Substantia nigra (tissue), 51 donors: ENCODE measurements at places on chromosomes 3 and 15.

GRCh38 chr3:87145553-87145952 lies 81.6 kb upstream of the CHMP2B start:
- peak; percentile 2 for DNase-seq

DNA sequence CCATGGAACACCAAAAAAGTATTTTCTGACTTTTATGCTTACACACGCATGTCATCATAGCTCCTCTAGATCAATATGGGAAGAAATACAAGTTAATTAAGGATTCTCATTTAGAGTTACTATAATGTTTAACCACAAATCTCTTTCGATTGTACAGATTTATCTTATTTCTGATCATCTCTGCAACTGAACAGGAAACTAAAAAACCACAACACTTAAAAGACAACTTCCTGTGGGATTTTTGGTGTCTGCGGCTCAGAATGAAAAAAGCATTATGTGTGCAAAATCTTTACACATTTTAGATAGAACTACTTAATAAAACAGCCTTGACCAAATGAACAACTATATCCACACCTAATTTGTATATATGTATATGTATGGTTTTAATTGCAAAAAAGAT lies 3.0 kb upstream of the TJP1 start:
- no peak for DNase-seq

DNA sequence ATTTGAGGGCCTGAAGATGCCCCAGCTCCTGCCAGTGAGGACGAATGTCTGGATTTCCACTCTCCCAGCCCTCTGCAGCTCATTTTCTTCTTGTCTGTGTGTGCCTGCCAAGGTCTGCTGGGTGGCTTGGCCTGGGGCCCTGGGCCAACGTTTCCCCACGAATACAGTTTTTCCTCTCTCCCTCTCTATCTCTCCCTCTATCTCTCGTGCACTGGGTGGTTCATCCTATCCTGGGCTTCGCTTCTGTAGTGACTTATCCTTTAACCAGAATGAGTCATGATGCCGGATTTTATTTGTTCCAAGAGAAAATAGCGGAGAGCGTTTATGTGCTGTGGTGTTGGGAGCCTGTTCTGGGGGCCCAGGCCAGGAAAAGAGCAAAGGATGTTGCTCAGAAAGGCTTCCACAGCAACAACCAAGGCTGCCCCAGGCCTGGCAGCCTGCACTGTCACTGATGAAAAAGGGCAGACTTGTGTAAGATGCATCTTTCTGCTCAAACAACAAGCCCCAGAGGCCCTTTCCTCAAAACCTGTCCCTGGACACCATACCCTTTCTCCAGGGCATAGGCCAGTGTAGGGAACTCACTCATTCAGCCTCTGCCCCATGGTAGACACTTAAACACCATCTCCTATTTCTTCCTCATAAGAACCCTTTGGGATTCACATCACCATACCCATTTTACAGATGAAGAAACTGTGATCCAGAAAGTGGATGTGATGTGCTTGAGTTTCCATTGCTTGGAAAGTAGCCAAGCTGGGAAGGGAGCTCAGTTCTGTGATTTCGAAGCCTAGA lies 47.3 kb downstream of the ITGA11 start:
- no peak for DNase-seq

GRCh38 chr15:35519541-35520149 lies 26.3 kb downstream of the DPH6 start:
- no peak for DNase-seq

DNA sequence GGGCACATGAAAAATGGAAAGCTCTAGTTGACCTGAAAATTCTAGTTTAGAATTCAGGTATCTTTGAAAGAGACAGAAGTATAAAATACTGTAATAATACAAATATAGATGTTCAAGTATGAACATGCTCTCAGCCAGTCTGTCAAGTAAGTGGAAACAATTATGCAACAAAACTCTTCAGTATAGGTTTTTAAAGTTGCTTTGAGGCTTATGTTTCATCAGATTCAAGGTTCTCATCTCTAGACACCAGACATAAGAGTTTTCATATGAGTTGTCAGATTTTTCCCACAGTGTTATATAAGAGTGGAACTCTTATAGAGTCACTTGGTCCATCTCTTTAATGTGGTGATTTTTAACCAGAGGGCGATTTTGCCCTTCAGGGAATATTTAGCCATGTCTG lies 22.0 kb downstream of the CMSS1 start:
- no peak for DNase-seq

DNA sequence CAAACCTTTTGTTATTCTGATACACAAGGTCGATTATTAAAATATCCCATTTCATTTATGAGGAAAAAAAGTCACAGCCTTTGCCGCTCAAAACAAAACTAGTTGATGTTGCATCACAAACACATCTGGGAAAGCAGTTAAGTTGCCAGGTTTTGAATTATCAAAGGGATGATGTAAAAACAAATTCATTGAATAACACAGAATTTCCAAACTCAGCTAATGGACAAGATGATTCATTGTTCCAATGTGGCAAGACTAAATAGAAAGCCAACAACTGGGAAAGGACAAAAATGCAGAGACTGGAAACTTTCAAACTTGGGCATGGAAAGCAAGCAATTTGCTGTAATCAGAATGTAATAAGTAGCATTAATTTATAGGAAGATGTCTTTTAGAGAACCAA lies 610.0 kb upstream of the ZNF385D start:
- no peak for DNase-seq

DNA sequence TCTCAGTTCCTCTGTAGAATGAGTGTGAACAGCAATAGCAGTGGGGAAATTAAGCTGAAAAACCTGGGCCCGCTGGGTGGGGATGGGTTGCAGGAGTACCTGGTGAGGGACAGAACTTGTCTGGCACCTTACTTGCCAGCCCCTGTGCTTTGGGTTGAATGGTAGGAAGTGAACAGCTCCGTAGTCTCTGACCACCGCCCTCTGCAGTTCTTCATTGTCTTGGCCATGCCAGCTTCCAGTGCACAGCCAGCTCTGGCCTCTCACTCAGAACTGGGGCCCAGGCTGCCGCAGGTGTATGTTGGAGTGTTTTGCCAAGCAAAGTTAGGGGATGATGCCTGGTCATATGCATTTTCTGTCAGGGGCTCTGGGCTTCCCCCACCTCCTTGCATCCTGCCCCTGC lies 14.0 kb upstream of the CHST14 start:
- DNase-seq = no peak

DNA sequence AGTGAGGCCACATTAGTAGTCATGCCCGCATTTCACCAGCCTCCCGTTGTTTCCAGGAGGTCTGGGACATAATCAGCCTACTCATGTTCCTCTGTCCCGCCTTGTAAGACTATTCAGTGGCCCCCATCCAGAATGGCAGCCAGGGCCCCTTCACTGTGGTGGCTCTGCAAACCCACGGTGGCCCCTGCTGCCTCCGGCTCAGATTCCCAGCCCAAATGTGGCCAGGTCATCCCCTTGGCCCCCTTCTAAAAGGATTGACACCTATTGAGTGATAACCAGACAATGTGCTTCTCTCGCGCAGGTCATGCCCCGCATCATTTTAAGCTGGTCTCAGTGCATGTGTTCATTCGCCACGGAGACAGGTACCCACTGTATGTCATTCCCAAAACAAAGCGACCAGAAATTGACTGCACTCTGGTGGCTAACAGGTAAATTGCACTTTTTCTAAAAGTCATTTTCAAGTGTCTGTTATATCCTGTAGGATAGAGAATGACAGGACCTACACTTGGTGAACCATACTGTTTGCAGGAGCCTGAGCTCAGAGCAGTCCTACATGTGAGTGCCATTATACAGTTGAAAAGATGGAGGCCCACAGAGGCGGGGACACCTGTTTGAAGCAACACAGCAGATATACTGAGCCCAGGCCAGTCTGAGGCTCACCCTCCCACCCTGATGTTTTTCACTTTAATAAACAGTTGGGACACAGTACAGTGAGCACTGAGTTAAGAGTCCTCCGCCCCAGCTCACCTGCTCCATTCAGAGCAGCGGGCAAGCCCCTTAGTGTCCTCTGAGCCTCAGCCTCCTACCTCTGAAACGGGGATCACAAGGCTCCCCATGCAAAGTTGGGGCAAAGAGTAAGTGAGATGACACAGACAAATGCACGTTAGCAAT lies 47.7 kb downstream of the PXYLP1 start:
- DNase-seq = no peak

- no peak for DNase-seq
These were observed 820 bp upstream of the HMCES start for GRCh38 chr3:129277829-129278271.

- DNase-seq = peak; percentile 67
These were observed at the start of gene PLCD1 for GRCh38 chr3:38029400-38030125. Gene PLCD1 (minus strand): TSS chr3:38029642. CDS start chr3:38029539, 103 bp downstream.

- no peak for DNase-seq
These were observed 54.0 kb upstream of the ABHD2 start for GRCh38 chr15:89034305-89034704.

GRCh38 chr3:146969356-146969755 lies 364.2 kb upstream of the PLSCR5 start:
- no peak for DNase-seq

GRCh38 chr3:188516515-188516914 lies 362.6 kb downstream of the LPP start:
- DNase-seq = no peak

- no peak for DNase-seq
These were observed 179.8 kb downstream of the THSD4 start for GRCh38 chr15:71294911-71295602.

- DNase-seq = no peak
These were observed 42.0 kb upstream of the CHRM5 start for GRCh38 chr15:33926260-33926659.

GRCh38 chr3:32978331-32978730 lies 26.9 kb downstream of the CCR4 start:
- no peak for DNase-seq

GRCh38 chr3:148131990-148132638 lies 565.6 kb upstream of the AGTR1 start:
- DNase-seq = no peak

GRCh38 chr3:111812701-111813100 lies 46.4 kb upstream of the PHLDB2 start:
- DNase-seq = no peak

DNA sequence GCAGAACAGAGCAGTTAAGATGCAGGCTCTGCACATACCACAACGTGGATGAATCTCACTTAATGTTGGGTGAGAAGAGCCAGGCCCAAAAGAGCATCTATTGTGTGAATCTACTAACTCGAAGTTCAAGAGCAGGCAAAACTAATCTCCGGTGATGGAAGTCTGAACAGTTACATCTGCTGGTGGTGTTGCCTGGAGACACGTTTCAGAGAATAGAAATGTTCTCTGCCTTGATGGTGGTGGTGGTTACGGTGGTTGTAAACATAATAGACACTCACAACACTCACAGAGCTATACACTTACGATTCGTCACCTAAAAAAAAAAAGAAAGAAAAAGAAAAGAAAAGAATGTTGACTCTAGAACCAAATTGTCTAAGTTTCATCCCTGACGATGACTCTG lies 86.8 kb downstream of the LIPC start:
- no peak for DNase-seq

DNA sequence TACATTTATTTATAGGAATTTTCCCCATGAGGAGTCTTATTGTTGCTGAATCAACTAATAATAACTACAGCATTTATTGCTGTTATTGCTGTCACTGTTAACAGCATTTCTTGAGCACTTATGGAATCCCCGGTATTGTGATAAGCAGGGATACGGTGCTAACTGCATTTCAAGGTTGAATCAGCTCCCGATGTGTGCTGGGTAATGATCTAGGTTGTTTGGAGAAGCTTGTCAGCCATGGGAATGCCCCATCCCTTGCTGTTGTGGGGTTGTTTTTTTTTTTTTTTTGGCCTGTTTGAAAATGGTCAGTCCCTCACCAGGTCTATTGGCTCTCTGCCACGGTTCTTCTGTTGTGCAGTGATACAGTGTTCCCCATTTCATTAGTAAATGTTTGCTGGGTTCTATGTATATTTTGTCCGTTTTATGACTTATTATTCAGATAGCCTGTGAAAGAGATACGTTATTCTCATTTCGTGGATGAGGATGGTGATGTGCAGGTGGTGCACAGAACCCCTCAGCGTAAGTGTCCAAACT lies 48.5 kb downstream of the MED12L start:
- DNase-seq = no peak

- no peak for DNase-seq
These were observed 453.6 kb upstream of the THBS1 start for GRCh38 chr15:39127151-39127790.

- DNase-seq = no peak
These were observed 307.1 kb upstream of the DPH6 start for GRCh38 chr15:35852818-35853624.

GRCh38 chr3:115961380-115961779 lies 338.1 kb downstream of the GAP43 start:
- no peak for DNase-seq

- DNase-seq = no peak
These were observed 5.3 kb downstream of the DVL3 start for GRCh38 chr3:184160456-184160855.

DNA sequence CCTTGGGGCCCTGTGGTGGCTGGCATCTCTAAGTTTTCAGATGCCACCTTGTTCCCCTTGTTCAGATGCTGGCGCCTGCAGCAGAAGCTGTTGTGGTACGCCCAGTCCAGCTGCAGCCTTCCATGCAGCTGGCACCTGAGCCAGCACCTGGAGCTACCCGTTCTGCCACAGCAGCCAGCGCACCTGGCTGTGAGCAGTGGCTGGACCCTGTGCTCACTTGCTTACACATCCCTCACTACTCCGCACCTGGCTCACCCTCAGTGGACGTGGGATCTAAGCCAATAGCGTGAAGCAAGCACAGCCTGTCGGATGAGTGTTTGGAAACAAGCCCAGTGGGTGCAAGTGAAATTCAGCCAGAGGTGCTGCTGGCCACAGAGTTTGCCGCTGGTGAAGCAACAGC lies 607.5 kb upstream of the BCHE start:
- DNase-seq = no peak

GRCh38 chr15:63292771-63293170 lies 15.4 kb downstream of the APH1B start:
- DNase-seq = no peak

DNA sequence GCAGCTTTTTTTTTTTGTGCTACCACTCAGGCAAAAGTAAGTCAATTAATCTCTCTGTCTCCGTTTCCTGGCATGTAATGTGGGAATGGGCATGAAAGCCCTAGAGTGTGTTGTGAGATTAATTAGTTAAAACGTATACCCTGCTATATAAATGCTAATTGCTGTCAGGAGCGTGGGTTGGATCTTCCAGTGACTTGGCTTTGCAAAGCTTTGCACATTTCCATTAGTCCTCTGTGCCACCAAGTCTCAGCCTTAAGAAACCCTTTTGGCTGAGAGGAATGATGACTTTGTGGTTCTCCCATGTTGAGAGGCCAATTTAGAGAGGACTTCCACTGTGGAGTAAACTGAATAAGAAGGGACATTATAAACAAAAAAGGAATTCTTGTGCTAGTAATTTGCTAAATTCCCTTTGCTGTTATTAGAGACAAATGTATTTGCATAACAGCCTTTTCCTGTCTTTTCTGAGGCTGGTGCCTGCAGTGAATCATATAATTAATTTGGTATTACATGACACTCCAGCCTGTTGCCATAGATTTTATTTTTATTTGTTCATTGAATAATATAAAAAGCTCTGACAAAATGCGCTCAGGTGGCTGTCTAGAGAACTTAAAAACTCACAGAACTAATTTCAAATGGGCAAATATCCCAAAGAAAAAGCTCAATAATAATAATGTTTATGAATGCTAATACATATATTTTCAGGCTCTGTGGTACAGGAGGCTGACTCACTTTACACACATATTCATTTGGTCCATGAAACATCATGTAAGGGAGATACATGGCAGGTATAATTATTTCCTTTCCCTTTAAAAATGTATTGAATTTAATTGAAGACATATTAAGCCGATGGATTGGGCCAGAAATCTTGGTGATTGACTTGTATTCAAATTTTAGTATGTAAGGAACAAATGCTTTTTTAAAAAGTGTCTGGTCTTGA lies 82.7 kb downstream of the IL1RAP start:
- no peak for DNase-seq
